ENCODE measurements at places on chromosomes 2 and 18.
A peak's percentile ranks its signal among the peaks of the same experiment; 100 is the strongest.

GRCh38 chr2:38533180-38533579, 69.5 kb downstream of the HNRNPLL start:
- no peak for DNase-seq

- no peak for DNase-seq
Measured at GRCh38 chr18:55780586-55781071, 192.6 kb upstream of the TCF4 start.

DNA sequence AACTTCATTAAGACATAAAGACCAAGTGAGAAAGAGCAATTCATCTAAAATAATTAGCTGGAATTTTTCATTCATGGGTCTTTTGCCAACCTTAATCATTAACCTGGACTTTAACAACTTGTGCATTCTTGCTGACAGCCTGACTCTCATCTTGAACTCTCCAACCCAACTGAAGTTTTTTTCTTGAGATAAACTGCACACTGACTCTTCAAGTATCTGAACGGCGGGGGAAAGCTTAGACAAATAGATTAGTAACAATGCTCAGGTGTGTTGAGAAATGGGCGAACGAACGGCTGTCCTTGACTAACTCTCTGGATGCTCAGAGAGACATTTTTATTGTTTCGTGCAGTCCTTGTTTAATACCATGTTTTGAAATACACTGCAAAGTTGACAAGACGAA, 186.0 kb downstream of the DPP10 start:
- no peak for DNase-seq

DNA sequence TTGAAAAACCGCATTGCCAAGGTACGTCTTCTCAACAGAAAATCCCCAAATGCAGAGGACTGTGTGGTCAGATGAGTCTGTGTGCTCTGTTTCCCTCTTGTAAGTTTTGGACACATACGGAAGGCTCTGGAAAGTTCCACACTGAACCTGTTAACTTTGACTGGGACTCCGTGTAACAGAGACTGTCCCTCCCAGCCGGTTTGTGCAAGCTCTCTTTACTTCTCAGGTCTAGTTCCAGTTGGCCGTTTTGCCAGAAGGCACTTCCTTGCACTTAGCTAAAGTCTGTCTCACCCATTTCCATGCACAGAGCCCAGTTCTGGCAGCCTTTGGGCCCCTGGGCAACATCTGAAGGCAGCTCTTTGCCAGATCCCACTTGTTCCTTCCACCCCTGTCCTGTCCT, 22.0 kb downstream of the EFHD1 start:
- no peak for DNase-seq

- DNase-seq, result no peak
Measured at GRCh38 chr2:23904692-23905091, 22.2 kb downstream of the ATAD2B start.

GRCh38 chr2:209985874-209986273, 16.6 kb upstream of the RPE start:
- DNase-seq, result no peak

DNA sequence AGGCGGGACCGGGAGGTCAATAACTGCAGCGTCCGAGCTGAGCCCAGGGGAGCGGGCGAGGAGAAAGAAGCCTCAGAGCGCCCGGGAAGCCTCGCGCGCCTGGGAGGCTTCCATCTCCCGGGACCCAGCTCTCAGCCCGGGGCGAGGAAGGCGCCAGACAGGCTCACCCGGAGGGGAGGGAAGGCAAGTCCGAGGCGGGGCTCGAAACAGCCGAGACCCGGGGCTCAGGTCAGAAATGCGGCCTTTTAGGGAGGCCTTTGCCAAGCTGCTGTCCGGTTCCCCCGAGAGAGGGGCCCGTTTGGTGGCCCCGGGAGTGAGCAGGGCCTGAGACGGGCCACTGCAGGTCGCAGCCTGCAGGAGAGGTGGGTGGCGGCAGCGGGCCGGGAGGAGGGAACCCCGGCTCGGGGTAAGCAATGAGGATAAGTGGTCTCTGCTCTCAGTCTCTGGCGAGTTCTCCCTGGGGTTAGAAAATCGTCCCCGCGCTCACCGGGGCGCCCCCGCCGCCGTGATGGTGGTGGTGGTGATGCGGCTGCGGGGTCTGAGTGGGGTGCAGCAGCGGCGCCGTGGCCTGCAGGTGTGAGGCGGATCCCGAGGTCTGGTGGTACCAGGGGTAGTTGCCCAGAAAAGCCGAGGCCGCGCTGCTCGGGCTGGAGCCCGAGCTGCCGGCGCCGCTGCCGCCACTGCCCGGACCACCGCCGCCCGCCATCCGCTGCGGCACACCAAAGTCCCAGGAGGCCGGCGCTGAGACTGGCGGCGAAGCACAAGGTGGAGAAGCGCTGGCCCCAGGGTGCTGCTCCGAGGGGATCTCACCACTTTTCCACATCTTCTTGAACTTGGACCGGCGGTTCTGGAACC, 2.4 kb downstream of the DLX2 start:
- DNase-seq, result no peak

DNA sequence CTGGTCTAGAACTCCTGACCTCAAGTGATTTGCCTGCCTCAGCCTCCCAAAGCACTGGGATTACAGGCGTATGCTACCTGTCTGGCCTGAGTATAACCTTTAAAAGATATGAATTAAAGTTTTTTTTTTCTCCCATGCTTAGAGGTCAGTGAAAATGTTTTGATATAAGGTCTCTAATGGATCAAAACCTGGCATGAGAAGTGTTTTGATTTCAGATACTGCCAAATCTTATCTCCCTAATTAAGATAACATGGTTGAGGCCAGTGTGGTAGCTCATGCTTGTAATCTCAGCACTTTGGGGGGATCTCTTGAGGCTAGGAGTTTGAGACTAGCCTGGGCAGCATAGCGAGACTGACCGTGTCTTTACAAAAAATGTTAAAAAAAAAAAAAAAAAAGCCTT, 41.2 kb downstream of the SNRPD1 start:
- DNase-seq, result no peak

DNA sequence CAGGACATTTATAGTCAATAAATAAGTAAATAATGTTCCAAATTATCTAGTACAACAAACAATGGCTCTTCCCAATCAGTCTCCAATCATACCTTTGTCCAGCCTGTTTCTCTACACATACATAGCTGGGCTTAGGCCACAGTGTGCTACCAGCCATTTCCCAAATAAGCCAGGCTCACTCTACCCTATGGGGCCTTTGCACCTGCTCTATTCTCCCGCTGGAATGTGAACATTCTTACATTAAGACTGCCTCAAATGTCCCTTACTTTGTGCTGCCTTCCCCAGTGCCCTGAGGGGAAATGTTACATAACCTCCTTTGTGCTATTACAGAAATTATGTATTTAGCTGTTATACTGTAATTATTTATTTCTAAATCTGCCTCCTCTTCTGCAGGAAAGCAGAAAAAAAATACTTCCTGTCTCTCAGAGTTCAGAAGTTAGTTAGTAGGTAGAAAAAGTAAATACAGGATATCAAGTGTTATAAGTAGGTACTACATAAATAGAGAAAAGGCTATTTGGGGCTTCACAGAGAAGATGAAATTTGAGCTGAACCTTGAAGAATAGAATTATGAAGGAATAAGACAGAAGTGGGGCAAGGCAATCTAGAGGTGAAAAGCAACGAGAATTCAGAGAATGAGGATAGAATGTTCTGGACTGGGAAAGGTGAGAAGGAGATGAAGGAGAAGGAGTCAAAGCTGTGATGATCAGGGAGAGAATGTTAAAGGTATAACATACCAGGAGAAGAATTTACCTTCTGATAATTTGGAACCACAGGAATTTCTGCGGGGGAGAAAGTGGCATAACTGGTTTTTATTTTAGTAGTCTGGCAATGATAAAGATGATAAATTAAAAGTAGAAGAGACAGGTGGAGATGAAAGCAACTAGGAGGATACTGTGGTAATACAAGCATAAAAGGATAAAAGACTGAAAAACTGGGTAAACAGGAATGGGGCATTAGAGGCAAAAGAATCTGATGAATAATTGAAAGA, 37.0 kb downstream of the ROCK1 start:
- no peak for DNase-seq

DNA sequence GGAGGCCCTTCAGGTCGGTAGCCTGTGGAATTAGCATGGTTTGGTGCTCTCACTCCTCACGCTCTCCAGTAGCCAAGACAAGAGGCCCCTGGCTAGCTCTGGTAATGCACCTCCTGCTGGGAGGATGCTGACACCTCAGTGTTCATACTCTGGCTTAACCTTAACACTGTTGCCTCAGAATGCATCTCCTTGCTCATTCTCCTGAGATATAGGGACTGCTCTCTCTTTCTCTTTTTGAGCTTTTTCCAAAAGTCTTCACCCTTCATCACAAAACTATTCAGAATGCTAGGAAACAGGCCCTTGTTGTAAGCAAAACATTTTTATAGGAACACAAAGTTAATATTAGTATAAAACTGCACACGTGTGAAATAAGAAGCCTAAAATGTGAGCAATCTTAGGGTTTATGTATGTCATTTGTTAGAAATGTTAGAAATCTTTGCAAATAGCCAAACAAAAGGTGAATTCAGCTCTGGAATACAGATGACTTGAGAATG, 17.3 kb upstream of the IMPA2 start:
- no peak for DNase-seq

- no peak for DNase-seq
Measured at GRCh38 chr2:145649061-145649460, 1129.1 kb upstream of the ZEB2 start.

DNA sequence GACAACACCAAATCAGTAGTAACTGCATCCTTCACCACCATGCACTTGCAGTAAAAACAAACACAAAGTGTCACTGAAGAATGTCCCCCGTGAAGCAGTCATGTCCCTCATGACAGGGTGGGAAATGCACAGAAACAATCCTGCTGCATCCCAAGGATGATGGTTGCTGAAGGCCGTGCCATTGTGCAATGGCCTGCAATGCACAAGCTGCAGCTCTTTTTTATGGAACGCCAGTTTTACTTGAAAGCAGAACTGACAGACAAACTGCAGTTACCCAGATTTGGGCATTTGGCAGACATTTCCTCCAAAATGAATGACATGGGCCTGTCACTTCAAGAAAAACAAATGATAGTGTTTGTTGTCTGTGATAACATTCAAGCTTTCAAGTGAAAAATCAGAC, 2.4 kb upstream of the CHST10 start:
- DNase-seq, result no peak

- no peak for DNase-seq
Measured at GRCh38 chr2:200471928-200472645, 37.8 kb downstream of the KCTD18 start.

- no peak for DNase-seq
Measured at GRCh38 chr2:72685638-72686213, 140.1 kb downstream of the EXOC6B start.

GRCh38 chr2:157874348-157874747, 1.8 kb downstream of the ACVR1 start:
- DNase-seq, result no peak

- DNase-seq, result no peak
Measured at GRCh38 chr2:189444322-189444721, 3.0 kb downstream of the WDR75 start.

DNA sequence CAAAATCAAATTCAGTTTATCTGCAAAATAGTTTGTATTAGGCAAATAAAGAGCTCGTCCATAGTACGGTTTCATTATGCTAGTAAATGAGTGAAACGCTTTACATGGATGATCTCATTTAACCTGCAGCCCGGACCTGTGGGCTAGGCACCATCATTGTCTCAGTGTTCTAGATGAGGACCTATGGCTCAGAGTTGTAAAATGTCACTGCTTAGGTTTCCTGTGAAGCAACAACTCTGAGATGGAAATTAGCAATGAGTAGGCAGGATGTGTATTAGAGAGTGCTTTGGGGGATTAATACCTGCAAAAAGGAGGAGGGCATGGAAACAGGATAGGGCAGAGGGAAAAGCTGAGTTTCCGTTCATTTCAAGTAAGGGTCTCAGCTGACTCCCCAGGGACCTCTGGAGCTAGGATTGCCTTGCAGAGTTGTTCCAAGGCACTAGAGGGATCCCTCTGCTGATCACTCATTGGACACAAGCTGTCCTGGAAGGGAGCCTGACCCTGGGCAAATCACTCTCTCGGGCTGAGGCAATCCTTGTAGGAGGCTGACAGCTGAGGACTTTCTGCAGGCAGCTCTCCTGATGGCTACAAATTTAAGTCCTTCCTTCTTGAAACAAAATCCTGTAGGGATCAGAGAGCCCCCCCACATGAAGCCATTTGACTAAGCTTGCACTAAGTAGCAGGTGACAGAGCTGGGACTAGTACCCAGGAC, 58.8 kb upstream of the SIX2 start:
- no peak for DNase-seq

GRCh38 chr2:62197925-62198633, 2.2 kb downstream of the B3GNT2 start:
- DNase-seq, result no peak

GRCh38 chr2:192197357-192197756, 2.6 kb upstream of the TMEFF2 start:
- DNase-seq, result no peak

DNA sequence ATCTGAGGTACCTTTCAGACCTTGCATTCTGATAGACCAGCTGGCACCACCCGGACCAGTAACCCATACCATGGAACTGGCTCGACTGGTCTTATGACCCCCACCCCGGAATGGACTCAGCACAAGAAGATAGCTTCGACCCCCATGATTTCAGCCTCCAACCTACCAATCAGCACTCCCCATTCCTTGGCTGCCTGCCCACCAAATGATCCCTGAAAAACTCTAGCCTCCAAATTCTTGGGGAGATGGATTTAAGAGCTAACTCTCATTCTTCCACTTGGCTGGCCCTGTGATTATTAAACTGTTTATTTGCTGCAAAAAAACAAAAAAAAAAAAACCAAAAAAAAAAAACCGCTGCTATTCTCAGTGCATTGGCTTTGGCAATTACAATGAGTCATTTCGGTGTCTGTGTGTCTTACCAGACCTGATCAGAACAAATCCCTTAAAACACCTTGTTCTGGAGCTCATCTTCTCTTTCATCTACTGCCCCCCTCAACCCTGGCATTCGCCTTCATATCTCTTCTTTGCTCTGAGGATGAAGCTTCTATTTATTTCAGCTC, 60.1 kb upstream of the KIF5C start:
- DNase-seq, result no peak

- DNase-seq, result no peak
Measured at GRCh38 chr2:118322406-118322805, 234.1 kb downstream of the INSIG2 start.

GRCh38 chr2:185144159-185144919, 546.0 kb downstream of the ZNF804A start:
- DNase-seq, result no peak

DNA sequence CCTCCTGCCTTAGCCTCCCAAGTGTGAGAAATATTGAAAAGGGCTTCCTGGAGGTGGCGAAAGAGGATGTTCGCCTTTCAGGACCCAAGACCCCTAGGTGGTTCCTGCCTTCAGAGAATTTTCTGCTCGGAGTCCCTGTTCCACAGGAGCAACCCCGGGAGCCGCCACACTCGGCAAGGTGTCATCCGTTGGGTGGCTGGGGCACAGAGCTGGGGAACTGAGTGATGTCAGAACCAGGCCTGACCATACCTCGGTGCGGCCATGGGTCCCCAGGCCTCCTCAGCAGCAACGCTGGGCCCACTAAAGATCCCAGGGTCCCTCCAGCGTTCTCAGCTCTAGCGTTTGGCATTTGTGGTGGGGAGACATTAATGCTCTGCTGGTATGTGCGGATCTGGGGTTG, 23.7 kb upstream of the TAF1B start:
- DNase-seq, result no peak

- DNase-seq, result no peak
Measured at GRCh38 chr2:49042488-49042887, 111.8 kb downstream of the FSHR start.

- no peak for DNase-seq
Measured at GRCh38 chr2:189157456-189157855, 22.1 kb downstream of the COL5A2 start.

GRCh38 chr2:59206361-59206760, 965.2 kb upstream of the FANCL start:
- DNase-seq, result no peak

GRCh38 chr18:62324917-62325805, at the start of gene TNFRSF11A:
TSS of gene TNFRSF11A (plus strand) at chr18:62325310. CDS start at chr18:62325353, 43 bp downstream.
- peak; percentile 23 for DNase-seq

Data from effector memory CD8-positive, alpha-beta T cell (primary cell).